ENCODE measurements at places on chromosomes 1 and 21.

GRCh38 chr1:150981805-150982712 is at the start of gene ANXA9:
Gene ANXA9, plus strand, starts transcription at chr1:150982292. Its CDS starts 814 bp downstream, at chr1:150983106.
- DNase-seq = no peak

DNA sequence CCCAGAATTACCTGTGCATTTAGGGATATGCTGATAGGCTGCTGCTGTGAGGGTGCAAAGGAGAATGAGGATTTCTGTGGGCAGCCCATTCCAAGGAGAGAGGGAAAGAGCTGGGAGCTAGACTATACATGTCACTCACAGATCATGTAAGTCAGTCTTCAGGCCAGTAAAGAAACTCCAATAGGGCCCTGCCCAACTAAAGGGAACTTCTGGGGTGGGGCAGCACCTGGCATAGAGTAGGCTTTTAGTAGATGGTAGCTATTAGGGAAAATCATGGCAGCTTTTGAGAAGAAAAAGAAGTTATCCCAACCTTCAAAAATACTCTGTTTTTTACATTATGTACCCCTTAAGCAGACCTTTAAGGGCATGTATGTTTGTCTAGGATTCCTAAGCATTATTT is 89.6 kb downstream of the ST6GALNAC3 start:
- no peak for DNase-seq

DNA sequence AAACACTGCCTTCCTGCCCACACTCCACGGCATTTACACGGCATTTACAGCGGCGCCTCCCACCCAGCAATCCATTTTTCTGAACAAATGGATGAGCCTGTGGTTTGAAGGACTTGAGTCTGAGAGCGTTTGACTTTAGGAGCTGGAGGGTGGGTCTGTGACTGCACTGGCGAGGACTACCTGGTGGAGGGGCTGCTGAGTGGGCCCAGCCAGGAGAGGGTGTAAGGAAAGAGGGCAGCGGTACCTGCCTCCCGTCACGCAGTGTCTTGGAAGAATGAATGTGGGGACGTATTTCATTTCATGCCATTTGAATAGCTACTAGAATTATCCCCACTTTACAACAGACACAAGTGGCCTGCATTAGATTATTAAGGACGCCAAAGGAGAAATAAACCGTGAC is 62.9 kb downstream of the B3GALT5 start:
- DNase-seq = no peak

DNA sequence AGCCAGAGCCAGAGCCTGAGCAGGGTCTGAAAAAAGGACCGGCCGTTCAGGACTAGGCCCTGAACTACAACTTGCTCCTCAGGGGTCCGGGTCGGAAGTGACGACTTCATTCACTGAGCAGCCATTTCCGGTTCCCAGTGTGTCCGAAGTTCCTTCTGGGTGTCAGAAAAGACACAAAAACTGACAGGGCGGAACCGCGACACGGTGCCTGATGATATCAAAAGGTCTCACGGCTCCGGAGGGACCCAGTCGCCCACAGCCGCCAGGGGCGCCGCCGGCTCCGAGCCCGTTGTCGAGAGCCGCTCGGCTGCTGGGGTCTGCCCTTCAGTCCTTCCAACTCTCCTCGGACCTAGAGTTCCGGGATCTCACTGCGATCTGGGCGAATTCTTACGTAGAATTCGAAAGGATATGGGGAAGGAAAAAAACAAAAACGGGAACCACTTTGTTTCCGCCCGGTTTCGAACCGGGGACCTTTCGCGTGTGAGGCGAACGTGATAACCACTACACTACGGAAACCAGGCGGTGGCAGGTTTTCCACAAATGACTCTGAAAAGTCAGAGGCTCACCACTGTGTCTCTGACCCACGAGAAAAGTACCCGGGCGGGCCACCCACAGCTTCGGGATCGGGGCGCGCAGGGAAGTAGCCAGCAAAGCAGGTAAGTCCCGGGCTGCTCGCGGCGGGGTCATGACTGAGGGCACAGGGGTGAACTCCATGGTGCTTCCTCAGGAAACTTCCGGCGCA is 31.8 kb upstream of the CFAP126 start:
- DNase-seq = peak; percentile 93

- no peak for DNase-seq
These were observed 30.5 kb upstream of the CLCA4 start for GRCh38 chr1:86516335-86516734.

DNA sequence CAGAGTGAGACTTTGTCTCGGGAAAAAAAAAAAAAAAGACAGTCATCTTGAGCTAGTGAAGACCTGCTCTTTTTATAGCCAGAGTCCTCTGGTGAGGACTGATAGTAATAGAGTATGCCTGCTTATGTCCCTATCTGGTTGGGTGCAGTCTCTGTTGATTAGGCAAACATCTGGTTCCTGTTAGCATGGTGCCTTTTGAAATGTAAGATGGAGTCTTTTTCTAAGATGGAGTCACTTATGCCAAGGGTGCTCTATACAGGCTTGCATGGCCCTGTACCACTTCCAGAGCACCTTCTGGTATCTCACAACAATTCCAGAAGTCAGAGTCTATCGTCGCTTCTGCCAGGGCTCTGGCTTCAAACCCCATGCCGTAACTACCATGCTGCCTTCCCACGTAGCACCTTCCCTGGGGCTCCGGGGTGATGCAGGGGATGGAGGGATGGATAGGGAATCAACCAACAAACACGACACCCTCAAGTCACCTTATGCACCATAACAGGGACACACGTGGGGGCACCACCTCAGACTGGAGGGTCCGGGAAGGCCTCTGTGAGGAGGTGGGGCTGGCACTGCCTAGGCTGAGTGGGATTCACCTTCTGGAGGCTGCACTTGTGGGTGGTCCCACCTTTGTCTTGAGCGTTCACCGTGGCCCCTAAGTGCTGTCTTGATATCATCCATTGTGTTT is 11.6 kb upstream of the PADI6 start:
- DNase-seq = no peak

GRCh38 chr1:82279241-82279640 is 478.5 kb downstream of the ADGRL2 start:
- no peak for DNase-seq

All from activated T-cell treated with anti-CD3 and anti-CD28 coated beads for 1 hour (primary cell).